Posterior cingulate gyrus (tissue), 11 donors: ENCODE measurements at places on chromosomes 4 and X.

- DNase-seq = no peak
Measured at GRCh38 chr4:109998867-109999584, 86.3 kb downstream of the EGF start.

GRCh38 chr4:170400361-170400760 is 310.6 kb upstream of the AADAT start:
- no peak for DNase-seq

DNA sequence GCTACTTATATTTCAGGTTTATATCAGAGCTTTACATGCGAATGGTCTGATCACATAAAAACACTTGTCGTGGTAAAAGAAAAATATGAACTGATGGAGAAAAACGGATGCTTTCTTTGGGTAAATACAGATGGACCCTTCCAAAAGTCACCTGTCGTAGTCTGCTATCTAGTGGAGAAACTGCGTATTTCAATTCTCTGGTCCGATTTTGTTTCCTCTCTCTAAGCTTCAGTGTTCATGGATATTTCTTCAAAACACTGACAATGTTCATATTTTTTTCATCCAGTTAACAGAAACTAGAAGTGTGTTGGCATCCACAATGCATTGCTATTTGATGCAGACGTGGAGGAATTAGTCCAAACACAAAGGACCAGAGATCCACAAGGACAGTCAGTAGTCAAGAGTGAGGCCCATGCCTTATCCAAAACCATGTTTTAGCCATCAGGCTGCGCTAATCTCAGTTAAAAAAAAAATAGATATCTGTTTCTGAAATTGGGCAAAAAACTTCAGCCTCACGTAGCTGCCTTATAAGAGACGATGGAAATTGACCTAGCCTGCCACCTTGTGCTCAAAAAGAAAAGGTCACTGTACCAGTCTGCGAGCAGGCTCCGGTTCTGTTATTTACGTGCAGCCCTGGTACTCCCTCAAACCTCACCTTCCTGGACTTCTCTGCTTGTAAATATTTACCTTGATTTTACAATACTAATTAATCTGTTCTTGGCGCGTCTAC is 16.0 kb downstream of the MEPE start:
- no peak for DNase-seq

DNA sequence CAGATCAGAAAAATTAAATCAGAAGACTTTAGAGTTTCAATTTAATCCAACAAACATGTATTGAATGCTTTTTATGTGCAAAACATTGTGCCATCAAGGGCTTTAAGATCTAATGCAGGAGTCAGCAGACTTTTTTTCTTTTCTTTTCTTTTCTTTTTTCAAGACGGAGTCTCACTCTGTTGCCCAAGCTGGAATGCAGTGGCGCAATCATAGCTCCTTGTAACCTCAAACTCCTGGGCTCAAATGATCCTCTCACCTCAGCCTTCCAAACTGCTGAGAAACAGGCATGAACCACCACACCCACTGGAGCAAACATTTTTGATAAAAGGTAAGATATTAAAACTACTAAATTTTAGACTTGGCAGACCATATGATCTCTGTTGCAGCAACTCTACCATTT is 24.6 kb upstream of the LRBA start:
- DNase-seq = no peak

GRCh38 chr4:153325558-153325957 is 18.9 kb upstream of the MND1 start:
- DNase-seq = no peak
